Posterior vena cava (tissue), 2 donors: ENCODE measurements at places on chromosomes 13 and 19. TPM values are rescaled to one million over a fixed set of nuclear protein-coding genes. Genes with fewer than 3 reads are reported as not detected.

Gene CD177
- 2.8 TPM for total RNA-seq

Gene MAMSTR
- 1.1 TPM for total RNA-seq

Gene TMEM86B
- 1.7 TPM for total RNA-seq

Gene NPAS1
- total RNA-seq, result 0.74 TPM

Gene PIAS4
- total RNA-seq, result 14.4 TPM

Gene PRTN3
- total RNA-seq, result 0.38 TPM

Gene CRLF1
- 436 TPM for total RNA-seq

Gene HRC
- total RNA-seq, result 2.4 TPM

Gene KCNN4
- total RNA-seq, result 4.0 TPM

Gene SOHLH2
- total RNA-seq, result not detected

Gene OR7C1
- not detected for total RNA-seq

GRCh38 chr13:28822151-28822550, 2.0 kb downstream of the MTUS2 start:
- DNase-seq, result no peak

- DNase-seq, result no peak
Measured at GRCh38 chr13:63554157-63554556, 2138.5 kb upstream of the PCDH20 start.

GRCh38 chr13:36879218-36879938, 40.7 kb downstream of the SMAD9 start:
- DNase-seq, result no peak

GRCh38 chr19:38394488-38394887, 6.0 kb downstream of the SPRED3 start:
- DNase-seq, result no peak

DNA sequence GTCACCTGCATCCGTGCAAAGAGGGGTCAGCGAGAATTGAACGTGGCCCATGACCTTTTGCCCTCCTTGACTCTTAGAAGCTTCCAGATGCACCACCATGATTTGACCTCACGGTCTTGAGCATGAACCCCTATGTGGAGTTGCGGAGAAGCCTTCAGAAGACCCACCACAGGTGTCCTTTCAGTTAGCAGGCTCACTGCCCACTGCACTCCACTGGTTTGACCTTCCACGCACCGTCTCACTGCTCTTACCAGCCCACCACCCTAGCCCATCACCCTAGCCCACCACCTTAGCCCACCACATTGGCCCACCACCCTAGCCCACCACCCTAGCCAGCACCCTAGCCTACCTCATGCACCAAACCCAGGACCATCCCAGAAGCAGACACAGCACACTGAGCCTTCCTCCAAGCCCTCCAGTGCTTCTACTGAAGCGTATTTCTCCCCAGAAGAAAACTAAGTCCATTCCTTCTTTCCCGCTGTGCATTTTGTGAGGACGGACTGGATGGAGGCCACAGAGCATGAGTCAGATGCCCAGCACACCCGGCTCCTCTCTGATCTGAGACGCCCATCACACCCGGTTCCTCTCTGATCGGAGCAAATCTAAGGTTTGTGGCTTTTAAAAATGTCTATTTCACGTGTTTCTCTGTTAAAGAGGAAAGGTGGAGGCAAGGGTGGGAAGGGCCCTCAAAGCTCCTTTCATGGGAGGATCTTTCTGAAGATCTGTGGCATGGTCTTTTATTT, 45.8 kb downstream of the SOX1 start:
- DNase-seq, result no peak

DNA sequence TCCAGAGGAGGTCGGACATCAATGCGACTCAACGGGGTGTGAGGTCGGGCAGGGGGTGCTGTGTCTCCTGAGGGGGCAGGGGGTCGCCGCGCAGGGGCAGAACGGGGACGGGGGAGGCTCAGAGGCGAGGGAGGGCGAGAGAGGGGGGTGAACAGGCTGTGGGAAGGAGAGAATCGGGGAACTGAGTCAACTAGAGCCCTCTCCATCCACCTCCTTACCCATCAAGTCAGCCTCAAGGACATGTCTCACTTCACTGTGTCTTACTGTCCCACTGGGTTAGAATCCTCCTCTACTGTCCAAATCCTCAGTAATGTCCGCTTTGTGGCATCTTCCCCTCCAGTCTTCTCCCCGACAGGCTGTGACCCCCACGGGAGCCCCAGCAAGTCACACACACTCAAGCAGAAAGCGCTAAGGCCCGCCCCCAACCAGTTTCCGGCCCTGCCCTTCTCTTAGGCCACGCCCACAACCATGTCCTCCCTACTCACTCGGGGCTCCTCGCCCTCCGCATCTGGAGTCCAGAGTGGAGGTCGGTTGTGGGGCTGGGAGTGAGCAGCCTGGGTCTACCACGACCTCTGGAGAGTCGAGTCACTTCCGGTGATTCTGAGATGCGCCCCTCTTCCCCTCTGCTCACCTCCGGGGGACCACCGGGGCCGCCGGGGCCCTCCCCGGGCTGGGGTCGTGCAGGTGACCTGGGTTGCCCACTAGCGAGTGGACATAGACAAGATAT, 9.3 kb downstream of the PLEKHA4 start:
- no peak for DNase-seq

- DNase-seq, result no peak
Measured at GRCh38 chr19:35141837-35142605, 1.0 kb upstream of the FXYD7 start.

- no peak for DNase-seq
Measured at GRCh38 chr19:1580382-1580781, 12.3 kb upstream of the MEX3D start.

GRCh38 chr13:65606622-65607021, 1623.5 kb downstream of the PCDH9 start:
- no peak for DNase-seq

GRCh38 chr19:30366282-30366681, 5.9 kb upstream of the ZNF536 start:
- DNase-seq, result no peak

- DNase-seq, result no peak
Measured at GRCh38 chr19:46724468-46724867, 7.6 kb upstream of the PRKD2 start.

- no peak for DNase-seq
Measured at GRCh38 chr13:72586518-72586917, 140.9 kb downstream of the MZT1 start.

GRCh38 chr19:55069865-55070197, 5.8 kb upstream of the EPS8L1 start:
- DNase-seq, result no peak

- no peak for DNase-seq
Measured at GRCh38 chr13:102141625-102142472, 260.0 kb downstream of the FGF14 start.
